ENCODE measurements at places on chromosomes 4 and X.

DNA sequence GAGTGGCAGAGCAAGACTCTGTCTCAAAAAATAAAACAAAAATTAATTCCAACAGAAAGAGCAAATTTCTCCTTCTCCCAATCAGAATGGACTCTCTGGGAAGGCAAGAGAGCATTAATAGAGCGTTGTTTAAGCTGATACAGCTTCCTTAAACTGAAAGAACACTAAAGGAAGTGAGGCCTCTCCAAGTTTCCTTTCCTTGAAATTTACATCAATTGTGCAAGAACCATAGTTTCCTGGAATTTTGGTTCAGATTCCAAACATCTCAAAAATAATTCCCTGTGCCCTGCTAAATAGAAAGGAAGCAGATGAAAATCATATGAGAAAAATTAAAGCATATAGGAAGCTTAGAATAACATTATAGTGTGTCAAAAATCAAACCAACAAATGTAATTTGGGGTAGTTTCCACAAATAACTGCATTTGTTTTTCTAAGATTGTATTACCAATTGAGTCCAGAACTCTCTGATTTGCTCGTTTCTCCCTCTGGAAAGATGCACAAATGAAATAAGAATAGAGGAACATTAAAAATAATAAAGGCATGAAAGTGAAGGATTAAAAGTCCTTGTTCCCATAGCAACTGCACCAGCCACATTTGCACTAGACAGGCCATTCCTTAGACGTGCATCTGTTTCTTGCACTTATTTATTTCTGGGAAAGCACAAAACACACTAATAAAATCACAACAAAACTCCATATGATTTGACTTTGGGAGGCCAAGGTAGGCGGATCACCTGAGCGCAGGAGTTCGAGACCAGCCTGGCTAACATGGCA lies 3.7 kb upstream of the FAM241A start:
- DNase-seq = no peak

GRCh38 chrX:7146703-7147412 lies 654 bp upstream of the STS start:
- peak; percentile 0 for DNase-seq

DNA sequence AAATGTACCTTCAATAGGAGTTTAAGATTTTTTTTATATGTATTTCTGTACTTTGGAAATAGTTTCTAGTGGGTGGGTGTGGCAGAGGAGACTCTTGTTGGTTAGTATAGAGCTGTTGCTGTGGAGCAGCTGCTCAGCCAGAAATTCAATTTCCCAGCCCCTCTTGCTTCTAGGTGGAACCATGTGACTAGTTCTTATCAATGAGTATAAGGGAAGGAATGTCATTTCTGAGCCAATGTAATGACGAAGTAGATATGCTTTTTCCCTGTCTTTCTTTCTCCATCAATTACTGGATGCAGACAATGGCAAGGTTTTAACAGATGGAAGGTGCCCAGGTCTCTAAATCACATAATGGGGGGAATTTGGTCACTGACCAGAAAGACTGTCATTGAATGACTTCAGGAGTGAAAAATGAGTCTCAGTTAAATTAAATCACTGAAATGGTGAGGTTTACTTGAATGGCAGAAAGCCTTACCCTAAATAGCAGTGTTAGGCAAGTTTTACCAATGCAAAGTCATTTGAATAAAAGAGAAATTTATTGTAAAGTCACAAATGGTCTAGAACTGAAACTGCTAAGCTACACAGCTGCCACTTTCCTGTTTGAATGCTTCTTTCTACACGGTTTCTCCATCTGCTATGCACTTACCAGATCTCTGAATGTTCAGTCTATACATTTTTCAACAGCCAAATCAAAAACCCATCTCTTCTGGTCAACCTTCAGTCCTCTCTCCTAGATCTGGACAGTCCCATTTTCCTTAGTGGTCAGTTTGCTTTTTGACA lies 795.4 kb upstream of the MAGEB2 start:
- DNase-seq = no peak

DNA sequence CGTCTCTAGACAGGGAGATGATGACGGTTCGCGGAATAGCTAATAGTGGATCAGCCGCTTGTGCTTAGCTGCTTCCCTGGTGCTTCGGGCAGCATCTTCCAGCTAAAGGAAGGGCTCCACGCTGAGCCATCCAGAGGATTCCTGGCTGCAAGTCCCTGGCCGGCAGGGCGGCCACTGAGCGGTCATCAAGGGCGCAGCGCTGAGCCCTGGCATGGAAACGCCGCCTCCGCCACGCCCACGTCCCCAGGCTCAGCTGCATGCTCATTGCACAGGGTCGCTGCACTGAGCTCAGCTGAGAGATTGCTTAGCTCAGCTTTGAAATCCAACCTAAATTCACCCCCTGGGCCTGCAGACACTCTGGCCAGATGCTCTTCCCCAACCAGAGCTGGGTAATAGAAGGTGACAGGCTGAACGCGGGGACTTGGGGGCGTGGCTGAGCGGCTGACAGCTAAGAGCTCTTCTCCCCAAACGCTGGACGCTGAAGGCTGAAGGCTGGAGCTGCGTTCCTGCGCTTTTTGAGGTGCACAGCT lies 118.2 kb upstream of the KIT start:
- no peak for DNase-seq

- no peak for DNase-seq
Observed at GRCh38 chrX:45743081-45743533, 542.4 kb upstream of the DIPK2B start.

DNA sequence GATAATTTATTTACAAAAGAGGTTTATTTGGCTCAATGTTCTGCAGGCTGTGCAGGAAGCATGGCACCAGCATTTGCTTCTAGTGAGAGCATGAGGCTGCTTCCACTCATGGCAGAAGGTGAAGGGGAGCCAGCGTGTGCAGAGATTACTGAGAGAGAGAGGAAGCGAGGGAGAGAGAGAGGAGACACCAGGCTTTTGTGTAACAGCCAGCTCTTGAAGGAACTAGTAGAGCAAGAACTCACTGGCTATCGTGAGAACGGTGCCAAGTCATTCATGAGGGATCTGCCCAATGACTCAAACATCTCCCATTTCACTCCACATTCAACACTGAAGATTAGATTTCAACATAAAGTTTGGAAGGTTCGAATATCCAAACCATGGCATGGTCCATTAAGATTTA lies 12.7 kb downstream of the GUCY1A1 start:
- DNase-seq = no peak

GRCh38 chr4:101192244-101192643 lies 155.1 kb downstream of the PPP3CA start:
- no peak for DNase-seq

GRCh38 chr4:160546201-160546600 lies 1443.3 kb downstream of the RAPGEF2 start:
- no peak for DNase-seq

GRCh38 chrX:15217161-15217560 lies 52.7 kb downstream of the ASB9 start:
- no peak for DNase-seq

DNA sequence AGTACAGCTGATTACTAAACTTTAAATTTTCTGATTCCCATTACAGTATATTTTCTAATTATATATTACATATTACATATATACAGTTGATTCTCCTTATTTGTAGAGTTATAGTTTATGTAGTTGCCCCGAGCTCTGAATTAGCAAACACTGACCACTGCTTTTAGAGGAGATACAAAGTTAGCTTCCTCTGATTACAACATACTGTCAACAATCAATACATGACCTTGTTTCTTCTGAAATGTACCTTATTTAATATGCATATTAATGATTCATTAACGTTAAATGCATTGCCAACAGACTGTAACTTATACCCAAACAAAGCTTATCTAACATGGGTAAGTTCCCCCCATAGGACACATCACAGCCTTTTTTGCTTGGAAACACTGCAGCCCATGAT lies 81.5 kb downstream of the ATP10D start:
- DNase-seq = no peak

DNA sequence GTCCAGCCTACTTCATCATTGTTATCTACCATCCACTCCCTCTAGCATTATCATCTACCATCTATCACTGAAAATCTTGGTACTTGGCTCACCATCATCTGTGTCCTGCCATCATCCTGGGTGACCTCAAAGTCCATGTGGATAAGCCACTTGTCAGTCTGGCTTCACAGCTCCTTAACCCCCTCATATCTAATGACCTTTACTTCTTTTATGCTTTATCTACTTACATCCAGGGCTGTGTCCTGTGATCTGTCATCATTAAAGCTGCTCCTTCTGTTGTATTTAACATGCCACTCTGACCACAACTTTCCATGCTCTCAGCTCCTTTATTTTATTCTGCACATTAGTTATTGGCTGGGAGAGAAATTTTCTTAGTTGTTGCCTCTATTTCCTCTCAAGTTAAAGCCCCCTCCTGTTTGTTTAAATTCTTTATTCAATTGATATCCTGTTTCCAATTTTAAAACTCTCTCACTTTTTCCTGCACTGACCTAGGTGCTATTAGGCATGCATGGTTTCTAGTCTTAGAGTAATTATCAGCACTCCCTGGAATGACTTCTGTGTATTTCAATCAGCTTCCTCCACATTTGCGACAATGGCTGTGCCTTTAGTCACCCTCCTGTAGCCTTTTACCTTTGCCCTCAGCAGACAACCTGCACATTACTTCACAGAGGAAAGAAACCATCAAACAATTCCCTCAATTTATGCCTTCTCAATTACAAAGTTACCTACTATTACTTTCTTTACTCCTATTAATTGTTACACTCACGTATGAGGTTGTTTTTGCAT lies 8.1 kb upstream of the FABP2 start:
- DNase-seq = no peak

- no peak for DNase-seq
Observed at GRCh38 chr4:65670331-65671031, at the start of gene EPHA5. TSS of gene EPHA5 (minus strand) at chr4:65670489. CDS start at chr4:65669742, 747 bp downstream.

DNA sequence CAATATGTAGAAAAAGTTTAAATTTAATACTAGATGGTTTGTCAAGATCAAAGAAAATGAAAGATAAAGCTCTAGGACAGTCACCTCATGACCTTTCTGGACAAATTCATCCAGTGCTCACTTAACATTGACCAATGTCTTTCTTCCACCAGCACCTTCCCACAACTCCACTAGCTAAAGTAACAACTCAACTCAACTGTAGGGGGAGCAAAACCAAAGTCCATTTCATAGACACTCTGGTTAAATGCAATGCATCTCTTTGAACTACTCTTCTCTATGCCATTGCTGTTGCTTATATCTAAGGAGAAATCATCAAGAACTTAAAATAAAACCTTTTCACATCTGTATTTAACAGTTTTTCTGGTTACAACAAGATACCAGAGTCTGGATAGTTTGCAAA lies 25.1 kb downstream of the UGT2B4 start:
- DNase-seq = no peak

- DNase-seq = no peak
Observed at GRCh38 chr4:151784706-151785105, 23.9 kb upstream of the GATB start.

GRCh38 chr4:27009539-27009938 lies 148.9 kb downstream of the STIM2 start:
- no peak for DNase-seq
